ENCODE measurements at places on chromosomes 12 and 14.
A peak's percentile ranks its signal among the peaks of the same experiment; 100 is the strongest.

DNA sequence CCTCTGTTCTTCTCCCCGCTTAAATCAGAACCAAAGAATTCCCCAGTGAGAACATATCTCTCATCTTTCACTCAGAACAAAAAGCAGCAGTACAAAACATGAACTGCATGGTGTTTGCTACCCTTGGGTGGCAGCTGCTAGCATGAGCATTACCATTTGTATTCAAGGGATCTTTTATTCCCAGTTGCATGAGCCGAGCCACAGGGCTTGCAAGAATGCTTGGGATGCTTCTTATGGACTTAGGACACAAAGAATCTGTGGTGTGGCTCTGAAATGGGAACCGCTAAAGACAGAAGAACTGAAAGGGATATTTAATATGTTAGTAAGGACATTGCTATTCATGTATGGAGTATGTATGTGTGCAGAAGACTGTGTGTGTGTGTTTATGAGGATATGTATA, 190.6 kb downstream of the TMX1 start:
- no peak for DNase-seq

GRCh38 chr14:98008381-98009113, 1211.4 kb downstream of the VRK1 start:
- no peak for DNase-seq

DNA sequence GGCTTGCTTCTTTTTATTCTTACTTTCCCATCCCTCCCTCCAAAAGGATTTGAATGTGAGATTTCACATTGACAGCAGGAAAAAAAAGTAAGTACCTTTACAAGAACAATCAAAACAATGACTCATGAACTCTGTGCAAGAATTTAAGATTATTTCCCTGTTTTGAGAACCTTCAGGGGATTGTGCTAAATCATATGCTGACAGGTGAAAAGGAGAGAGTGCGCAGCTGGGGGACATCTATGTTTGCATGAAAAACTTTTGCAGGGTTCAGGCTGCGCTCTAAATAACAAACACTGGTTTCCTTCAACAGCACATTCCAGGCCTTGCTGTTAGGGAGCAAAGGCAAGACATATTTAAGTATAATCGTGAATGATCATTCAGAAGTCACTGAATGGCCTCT, 27.3 kb downstream of the RERG start:
- no peak for DNase-seq

DNA sequence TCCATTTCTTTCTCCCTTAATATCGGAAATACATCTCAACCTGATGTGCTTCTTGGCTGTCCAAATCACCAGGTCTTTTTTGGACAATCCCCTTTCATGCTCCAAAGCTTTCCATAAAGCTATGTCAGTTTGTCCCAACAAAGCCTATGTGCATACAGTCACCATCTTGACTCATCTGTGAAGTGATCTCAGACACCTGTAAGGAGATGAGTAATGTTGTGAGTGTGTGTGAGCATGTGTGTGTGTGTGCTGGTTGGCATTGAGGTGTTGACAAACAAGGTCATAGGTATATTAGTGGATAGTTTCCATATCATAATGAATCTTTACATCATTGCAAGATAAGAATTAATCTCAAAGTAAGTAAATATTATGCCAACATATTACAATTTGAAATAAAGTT, 1243.3 kb upstream of the SEL1L start:
- no peak for DNase-seq

- no peak for DNase-seq
These were observed 8.0 kb upstream of the RASSF8 start for GRCh38 chr12:25950329-25951115.

GRCh38 chr12:28618171-28618570, 427.9 kb downstream of the CCDC91 start:
- DNase-seq: no peak

GRCh38 chr12:62882140-62882539, 52.8 kb downstream of the PPM1H start:
- no peak for DNase-seq

DNA sequence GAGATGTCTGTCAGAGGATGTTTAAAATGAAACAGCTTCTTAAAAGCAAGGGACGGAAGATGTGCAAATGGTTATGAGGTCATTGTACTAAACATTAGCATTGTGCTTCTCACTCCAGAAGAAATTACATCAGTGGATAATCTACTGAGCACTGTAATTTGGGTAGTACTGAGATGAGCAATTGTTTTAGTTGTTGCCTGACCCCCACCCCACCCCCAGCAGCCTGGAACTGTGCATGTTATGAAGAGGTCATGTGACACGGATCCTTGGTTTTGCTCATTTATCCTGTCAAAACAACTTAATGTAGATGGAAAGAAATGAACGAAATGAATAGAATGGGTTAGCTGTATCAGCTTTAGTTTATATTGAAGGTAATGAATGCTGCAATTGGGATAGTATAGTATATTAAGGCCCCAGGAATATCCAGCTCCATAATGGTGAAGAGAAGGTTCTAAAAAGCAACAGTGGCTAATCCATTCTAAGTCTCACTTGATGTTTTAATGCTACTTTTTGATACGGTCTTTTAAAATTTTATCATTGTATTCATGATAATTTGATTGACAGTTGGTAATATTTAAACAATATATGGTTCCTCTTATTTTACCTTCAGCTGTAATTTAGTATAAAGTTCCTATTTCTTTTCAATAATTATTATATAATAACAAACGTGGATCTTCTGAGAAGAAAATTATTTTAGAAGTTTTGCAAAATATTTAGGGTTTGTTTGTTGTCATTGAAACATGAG, 58.5 kb downstream of the WNK1 start:
- peak; percentile 69 for DNase-seq

- no peak for DNase-seq
These were observed 56.1 kb upstream of the NCOR2 start for GRCh38 chr12:124623344-124624035.

DNA sequence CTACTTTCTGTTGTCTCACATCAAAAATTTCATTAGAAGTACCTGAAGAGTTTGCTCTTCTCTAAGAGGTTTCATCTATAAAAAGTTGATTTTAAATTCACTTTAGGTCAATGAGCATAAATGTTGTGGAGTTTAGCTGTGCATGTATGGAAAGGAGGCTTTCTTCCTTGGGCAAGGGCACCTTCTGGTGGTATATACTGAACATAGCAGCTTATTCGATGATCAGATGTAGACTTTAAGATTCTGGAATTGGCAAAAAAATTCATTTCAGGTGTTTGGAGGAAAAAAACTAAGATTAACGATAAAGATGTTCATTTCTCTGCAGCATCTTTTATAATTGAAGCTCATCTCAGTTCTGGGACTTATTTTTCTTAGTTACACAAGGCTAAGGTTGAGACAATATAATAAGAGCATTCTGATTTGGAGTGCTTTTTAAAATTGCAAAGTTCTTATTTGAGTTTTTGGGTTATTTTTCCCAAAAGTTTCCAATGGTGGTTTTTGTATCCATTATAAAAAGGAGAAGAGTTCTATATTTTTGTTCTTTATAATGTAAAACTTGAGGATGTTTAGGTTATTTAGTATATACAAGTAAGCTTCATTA, 46.8 kb downstream of the TMEM117 start:
- peak; percentile 50 for DNase-seq

- peak; percentile 64 for DNase-seq
These were observed 93.8 kb downstream of the RFLNA start for GRCh38 chr12:124388679-124389137.

DNA sequence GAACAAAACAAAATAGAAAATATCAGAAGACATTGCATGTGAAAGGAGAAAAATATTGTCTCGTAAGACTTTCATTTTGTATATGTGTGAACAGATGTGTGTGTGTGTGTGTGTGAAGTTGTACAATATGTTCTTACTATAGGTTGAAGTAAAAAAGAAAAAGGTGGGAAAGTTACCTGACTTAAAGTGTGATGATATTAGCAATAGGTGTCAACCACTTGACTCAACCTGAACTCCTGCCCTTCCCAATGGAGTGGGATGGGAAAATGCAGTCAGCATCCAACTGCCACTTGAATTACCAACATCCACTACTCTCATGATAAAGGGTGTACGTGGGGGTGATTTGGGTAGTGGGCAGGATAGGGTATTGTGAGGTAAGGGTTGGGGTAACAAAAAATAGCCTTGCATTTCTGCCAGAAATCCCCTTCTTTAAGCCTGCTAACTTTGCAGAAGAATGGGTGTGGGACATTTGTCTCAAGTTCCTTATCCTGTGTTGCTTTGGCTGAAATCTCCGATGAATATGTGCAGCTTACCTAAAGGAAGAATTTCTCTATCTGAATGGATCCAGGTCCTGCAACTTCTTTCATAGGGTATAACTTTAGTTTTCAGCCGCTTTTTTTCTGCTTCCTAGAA, 181.6 kb downstream of the CHST11 start:
- DNase-seq: no peak

DNA sequence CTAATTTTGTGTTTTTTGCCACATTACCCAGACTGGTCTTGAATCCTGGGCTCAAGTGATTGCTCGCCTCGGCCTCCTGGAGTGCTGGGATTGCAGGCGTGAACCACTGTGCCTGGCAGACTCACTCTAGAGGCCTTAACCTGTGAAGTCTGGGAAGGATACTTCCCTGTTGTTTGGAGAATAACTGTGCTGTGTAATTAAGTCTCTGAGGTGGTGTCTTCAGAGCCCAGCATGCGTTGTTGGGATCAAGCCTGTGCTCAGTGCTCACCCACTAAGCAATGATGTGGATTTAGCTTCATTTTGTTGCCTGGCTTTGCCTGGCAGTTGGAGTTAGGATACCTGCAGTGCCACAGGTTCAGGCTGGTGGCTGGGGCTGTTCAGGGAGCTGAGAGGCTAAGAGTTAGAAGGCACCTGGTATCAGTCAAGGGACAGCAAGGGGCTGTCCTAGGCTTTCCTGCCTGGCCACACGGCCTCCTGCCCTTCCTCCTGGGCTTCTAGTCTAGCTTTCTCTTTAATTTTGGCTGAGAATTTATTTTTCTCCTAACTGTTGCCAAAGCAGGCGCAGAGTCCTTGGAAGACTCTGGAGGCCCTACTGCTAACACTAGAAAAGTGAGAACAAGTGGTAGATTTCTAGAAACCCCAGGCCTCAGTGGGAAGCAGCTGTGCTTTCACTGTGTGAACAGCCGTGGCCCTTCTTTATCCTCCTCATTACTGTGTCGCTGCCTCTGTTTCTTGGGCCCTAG, 38.5 kb downstream of the EP400 start:
- DNase-seq: no peak

DNA sequence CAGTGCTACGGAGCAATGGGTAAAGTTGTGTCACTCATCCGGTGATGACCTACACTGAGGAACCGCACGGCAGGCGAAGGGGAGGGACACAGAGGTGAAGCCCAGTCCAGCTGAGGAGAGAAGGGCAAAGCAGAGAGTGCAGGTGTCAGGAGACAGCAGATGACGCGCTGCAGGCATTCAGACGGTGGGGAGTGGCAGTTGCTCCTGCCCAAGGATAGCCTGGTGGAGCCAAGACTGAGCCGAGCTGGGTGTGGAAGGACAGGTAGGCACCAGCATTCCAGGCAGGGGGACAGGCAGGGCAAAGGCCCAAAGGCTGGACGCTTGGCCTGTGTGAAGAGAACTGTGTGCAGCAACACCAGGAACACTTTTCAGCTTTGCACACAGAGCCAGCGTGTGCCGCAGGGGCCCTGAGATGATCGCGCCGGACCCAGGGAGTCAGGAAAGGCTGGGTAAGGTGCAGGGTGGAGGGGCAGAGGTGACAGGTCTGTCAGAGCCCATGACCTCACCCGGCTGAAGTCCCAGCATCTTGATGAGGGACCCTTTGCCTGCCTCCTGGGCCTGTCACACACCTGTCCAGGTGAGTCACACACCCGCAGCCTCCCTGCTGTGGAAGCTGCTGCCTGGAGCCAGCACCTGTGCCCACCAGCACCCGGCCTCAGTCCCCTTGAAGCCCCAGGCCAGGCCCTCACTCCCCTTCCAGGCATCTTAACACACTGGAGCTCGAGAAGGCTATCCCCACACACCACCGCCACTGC, 48.4 kb downstream of the TSPAN11 start:
- no peak for DNase-seq

DNA sequence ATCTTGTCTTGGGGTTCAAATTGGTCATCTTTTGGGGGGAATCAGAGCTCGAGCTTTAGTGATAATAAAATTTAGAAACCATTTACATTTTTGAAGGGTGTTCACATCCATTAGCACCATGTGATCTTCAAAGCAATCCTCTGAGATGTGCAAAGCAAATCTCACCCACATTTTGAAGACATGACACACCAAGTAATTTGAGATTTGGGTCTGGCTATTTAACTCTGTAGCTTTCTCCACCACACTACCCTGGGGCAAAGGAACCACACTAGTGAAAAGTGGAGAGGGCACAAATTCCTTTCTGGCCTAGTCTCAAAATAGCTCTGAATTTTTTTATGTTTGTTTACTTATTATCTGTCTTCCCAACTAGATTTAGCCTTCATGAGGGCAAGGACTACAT, 46.6 kb upstream of the TMEM233 start:
- no peak for DNase-seq

DNA sequence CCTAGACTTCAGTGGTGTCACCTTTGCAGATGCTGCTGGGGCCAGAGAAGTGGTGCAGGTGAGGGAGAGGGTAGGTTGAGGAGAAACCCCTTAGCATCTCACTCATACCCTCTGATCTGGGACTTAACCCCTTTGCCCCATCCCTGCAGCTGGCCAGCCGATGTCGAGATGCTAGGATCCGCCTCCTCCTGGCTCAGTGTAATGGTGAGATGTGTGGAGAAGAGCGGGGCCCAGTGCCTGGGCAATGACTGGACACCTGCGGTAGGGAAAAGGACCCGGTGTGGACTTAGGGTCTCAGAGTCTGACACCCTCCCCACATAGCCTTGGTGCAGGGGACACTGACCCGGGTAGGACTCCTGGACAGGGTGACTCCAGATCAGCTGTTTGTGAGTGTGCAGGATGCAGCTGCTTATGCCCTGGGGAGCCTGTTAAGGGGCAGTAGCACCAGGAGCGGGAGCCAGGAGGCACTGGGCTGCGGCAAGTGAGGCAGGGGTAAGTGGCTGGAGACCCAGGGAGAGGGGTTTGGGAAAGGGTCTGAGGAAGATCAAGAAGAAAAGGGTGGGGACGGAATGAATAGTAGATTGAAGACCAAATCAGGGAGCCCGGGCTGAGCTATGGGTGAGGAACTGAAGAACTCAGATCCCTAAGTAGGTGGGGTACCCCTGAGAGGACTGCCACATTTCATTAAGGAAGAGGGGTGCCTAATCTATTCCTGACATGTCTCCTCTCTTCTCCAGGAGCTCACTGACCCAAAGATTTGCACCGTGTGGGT, 7.6 kb downstream of the B4GALNT1 start:
- DNase-seq: no peak

DNA sequence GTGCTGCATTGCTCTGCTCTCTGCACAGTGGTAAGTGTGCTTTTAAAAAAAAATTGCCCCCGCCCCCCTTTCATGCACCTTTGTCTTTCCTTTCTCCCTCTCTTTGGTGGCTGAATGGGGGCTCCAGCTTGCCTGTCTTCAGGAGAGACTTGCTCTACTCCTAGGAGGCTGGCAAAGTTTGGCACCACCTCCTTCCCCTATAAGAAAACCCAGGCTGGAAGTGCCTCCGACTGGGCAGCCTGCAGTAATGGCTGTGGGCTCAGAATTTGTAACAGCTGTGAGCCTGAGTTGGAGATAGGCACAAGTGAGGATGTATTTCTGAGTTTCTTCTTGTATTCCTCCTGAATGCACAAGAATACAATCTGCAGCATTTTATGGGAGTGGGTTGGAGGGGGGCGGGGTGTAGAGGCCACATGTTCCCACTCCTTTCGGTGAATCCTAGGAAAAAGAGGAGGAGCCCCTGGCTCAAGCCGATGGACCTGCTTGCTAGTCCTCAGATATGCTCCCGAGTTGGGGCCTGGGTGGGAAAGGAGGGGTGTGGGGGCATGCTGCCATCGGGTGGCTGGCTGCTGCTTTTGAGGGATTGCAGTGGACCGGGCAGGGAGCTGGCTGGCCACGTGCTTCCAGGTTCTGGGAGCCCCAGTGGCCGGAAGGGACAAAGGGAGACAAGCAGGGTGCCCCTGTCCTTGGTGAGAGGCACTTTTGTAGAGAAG, 124.3 kb downstream of the TSPAN9 start:
- no peak for DNase-seq

- no peak for DNase-seq
These were observed 2.6 kb downstream of the VEZT start for GRCh38 chr12:95220190-95220589.
